ENCODE measurements at places on chromosomes 4 and X.

- peak; percentile 70 for DNase-seq
Measured at GRCh38 chrX:18424482-18425198, 768 bp upstream of the CDKL5 start.

DNA sequence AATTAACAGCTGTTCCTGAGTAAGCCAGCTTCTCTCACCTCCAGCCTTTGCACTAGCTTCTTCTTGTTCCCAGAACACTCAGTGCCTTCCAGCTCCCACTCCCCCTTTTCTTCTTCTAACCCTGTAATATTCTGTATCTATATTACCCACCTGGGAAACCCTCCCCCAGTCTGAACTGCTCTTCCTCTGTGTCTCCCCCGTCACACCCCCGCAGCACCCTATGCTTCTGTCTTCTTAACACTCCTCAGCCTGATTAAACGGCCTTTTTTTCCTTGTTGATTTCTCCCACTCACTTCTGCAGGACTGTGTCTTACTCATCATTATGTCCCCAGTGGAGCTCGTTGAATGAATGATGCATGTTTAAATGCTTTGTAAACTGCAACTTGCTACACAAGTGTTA, 9.0 kb upstream of the LONRF3 start:
- DNase-seq = no peak

DNA sequence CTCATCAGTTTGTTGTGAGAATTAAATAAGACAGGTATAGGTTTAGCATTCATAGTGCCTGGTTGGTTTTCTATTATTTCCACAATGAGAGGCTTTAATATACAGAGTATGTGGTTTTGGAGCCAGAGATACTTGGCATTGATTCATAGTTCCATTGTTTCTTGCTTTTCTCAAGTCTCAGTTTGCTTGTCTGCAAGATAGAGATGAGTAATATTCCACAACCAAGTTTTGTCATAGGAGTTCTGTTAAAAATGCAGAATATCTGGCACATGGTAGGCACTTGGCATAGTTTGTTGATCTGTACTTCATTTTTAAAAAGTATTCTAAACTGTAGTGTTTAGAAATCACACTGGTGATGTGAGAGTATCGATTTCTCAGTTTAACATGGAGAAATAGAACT, 37.5 kb upstream of the EDA2R start:
- DNase-seq = no peak

- no peak for DNase-seq
Measured at GRCh38 chrX:124224528-124224927, 107.9 kb upstream of the TEX13D start.

- DNase-seq = no peak
Measured at GRCh38 chr4:128775477-128775876, 34.0 kb upstream of the JADE1 start.

GRCh38 chrX:134613396-134613795, 44.9 kb downstream of the PLAC1 start:
- DNase-seq = no peak

DNA sequence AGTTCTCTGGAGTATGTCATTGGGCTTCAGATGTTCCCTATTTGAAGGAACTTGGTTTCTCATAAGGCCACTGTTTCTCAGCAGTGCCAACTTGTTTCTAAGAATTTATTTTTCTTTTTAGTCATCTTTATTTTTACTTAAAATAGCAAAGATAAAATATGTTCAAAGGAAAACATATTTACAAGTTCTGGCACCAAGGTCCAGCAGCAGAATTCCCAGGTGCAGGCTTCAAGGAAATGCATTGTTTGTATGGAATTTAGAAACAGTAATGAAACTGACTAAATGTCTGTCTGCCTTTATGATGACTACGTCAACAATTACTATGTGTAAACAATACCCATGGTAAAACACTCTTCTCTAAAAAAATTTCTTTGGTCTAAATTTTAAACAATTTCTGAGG, 109.6 kb downstream of the IL15 start:
- DNase-seq = no peak

DNA sequence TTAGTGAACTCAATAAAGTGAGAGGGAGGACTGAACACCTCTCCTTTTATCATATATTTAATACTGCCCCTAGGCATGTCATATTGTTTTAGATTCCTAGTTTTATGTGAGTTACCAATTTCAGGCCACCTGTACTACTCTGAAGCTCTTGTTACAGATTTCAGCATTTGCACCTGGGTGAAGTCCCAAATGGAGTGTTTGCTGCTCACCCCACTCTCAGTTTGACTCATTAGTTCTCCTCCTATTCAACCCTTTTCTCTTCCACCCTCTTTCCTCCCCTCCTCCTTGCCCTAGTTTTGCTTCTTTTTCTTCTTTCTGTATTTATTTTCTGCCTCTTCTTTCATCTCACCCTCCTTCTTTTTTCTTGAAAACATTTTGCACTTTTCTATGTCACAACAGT, 1852.2 kb upstream of the IGFBP7 start:
- no peak for DNase-seq

DNA sequence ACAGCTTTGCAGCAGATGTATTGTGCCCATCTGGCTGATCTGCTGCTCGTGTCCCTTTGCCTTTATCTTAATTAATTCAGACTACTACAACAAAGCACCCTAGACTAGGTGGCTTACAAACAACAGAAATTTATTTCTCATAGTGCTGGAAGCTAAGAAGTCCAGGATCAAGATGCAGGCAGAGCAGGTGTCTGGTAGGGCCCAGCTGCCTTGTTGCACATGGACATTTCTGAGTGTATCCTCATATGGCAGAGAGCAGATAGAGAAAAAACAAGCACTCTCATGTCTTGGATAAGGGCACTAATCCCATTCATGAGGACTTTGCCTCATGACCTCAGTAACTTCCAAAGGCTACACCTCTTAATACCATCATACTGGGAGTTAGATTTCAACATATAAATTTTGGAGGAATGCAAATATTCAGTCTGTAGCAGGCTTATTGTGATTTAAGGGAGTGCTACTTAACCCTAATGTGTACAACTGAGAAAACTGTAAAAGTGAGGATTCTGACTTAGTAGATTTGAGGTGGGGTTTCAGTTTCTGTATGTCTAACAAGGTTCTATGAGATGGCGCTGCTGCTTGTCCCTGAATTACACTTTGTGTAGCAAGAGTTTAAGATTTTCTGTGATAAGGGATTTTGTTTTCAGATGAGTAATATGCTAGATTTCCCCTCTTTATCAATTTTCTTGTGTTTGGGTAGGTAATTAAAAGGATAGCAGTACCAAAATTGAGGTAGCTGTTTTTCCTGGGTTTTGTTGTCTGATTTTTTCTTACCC, 473.2 kb upstream of the TECRL start:
- peak; percentile 32 for DNase-seq

DNA sequence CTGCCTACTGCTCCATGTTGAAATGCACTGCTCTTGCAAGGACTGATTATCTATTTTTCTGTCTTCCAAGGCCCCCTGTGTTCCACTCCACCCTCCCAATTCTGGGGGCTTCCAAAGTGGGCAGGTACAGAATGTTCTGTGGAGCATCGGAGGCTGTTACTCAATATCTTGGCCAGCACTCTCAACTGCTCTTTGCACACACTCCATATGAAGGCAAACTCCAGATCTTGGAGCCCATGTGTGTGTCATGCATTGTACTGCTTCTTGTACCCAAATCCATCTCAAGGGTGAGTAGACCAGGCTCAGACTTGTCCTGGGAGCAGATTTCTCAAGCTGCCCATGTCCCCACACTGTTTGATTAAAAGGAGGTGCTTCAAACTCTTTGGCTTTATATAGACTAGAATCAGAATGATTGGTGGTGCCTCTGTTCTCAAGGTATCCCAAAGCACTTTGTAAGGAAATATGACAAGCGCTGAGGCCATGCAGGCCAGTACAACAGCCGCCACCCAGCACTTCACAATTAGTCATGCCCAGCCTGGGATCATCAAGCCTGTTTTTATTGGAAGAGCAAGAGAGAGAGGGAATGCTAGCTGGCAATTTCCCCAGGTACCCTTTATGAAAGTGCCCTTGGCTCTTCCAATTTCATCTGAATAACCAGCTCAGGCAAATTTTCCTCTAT, 44.3 kb downstream of the AR start:
- DNase-seq = no peak

Data from retina (tissue), 1 donor.